ENCODE measurements at places on chromosomes 12 and 14.

- peak; percentile 70 for DNase-seq
These were observed 11.5 kb downstream of the ZFP36L1 start for GRCh38 chr14:68781161-68782021.

DNA sequence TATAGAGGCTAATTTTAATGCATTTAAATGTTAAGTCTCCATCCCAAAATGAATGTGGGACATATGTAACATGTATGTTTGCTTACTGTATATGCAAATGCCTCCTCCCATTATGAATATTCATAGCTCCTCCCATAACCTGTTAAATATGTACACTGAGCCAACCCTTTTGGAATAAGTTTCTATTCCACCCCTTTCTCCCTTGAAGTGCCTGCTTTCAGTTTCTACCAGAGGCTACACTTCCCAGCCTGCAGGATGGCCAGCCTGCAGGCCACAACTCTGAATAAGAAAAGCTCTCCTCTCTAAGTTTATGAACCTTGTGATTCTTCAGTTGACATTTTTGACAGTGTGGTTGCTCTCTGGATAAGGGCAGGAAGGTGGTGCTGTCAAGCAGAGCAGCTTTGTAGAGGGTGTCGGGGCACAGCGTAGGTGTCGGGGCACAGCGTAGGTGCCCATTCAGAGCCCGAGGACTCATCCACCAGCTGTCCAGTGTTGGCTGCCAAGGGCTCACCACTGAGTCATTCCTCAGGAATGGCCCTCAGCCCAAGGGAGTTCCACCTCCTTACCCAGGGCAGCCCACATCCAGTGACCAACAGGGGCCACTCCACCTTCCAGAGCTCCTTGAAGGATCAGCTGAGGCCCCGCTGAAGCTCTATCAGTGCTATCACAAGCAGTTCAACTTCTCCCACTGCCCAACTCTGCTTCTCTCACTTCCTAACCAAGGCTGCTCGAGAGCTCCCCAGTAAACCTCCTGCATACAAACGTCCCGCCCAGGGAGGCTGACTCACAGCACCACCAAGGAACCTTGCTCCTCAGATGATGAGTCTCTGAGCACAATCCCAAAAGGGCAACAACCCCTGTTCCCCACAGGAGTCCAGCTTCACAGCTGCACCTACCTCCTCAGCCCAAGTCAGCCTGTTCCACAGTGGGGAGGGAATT lies 31.4 kb downstream of the VWF start:
- DNase-seq, result no peak

DNA sequence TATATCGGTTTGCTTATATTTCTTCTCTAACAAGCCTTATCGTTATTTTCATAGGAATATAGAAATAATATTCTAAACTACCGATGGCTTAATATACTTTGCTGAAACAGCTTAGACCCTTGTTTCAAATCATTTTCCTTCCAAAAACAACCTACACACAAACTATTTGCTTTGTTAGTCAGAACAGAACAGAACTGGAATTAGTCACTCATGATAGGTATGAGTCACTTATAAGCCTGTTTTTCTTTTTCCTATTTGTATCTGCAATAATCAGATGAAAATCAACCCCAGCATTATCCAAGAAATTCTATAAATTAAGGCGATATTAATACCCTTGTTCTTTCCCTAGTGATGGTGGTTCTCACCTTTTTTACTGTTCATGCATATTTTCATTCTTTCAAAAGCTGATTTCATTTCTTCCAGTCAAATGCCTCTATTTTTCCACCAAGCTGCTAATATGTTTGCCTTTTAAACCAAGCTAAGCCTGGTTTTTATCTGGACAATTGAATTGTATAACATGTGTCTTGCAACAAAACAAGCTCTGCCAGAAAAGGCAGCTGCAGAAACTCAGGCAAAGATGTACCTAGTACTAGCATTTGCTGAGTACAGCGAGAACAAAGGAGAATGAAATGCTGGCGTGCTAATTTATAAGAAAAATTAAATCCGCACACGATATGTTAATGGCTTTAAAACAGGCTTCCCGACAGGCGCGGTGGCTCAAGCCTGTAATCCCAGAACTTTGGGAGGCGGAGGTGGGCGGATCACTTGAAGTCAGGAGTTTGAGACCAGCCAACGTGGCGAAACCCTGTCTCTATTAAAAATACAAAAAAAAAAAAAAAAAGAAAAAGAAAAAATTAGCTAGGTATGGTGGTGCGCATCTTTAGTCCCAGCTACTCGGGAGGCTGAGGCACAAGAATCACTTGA lies 1418.2 kb downstream of the AACS start:
- DNase-seq, result no peak

DNA sequence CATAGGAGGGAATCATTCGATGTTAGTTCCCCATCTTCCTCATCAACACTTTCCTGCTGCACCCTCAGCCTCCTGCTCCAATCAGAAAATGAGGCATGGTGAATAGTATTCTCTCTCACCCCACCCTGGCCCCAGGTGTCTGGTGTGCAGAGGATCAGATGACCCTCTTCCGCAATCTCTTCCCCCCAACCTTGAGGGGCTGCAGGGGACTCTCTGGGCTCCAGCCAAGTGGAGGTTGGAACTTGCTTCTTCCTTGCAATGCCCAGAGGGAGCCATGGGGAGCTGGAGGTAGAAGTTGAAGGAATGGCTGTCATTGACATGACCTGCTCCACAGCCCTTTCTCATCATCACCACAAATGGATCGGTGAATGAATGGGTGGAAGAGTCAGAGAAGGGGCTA lies 20.2 kb upstream of the ESRRB start:
- DNase-seq, result no peak

- no peak for DNase-seq
These were observed 1278.7 kb upstream of the USP15 start for GRCh38 chr12:60981473-60981872.

GRCh38 chr14:38578278-38578681 lies 322.4 kb upstream of the CLEC14A start:
- DNase-seq, result no peak

DNA sequence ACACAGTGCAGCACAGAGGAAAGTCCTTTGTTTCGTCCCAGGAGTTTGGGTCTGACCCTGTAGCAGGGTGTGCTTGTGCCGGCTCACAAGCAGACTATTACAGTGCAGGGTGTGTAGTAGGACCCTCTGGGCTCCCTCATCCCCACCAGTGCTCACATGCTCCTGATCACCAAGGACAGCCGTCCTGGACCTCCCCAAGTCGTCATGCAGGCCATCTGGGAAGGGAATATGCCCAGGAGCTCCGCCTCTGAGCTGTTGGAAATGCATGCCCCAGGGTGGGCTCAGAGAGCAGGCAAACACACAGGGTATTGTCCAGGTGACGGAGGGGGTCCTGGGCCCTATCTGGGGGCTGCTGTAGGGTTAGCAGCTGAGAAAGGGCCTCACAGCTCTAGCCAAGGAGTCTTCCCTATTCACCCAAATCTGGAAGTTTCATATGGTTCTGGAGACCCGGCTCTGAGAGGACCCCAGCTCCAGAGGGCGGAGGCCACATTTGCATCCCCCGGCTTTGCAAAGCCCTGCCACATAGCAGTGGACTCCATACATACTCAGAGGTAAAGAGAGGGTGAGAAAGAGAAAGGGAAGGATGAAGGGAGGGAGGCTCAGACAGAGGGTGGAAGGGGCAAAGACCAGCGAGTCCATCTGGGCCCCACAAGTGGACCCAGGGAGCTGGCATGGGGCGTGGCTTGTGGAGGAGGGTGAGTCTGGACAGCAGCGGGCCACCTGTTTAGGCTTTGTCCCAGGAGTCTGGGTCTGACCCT lies 53.5 kb upstream of the PPP2R5C start:
- no peak for DNase-seq

- no peak for DNase-seq
These were observed 366.2 kb downstream of the DUSP6 start for GRCh38 chr12:88986056-88986455.

DNA sequence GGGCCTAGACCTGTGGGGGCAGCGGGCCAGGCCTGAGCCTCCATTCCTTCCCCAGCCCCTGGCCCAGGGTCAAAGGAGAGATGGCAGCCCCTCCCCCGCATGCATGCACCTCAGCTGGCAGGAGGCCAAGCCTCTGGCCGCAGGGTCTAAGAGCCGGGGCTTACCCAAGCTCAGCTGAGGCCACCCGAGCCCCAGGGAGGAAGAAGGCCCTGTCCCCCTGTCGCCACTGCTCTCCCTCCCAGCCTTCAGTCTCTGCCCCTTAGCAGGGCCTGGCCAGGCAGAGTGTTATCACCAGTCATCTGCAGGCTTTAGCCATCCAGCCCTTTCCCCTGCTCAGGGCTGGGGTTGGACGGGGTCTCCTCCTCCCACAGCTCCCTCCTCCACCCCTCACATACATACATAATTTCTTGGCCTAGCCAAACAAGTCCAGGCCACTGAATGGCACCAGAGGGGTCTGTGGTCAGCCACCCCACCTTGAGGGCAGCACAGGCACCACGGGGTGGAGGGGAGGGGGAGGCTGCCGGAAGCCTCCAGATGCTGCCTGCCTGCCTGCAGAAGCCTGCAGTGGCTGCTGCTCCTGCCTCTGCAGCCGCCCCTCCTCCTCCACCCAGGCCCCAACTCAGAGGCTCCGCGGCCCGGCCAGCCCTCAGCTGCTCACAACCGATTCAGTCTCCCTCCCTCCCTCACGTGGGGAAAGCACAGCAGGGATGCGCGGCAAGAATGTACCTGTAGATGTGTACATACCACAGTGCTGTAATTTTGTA lies 22.8 kb downstream of the RAB35 start:
- no peak for DNase-seq

DNA sequence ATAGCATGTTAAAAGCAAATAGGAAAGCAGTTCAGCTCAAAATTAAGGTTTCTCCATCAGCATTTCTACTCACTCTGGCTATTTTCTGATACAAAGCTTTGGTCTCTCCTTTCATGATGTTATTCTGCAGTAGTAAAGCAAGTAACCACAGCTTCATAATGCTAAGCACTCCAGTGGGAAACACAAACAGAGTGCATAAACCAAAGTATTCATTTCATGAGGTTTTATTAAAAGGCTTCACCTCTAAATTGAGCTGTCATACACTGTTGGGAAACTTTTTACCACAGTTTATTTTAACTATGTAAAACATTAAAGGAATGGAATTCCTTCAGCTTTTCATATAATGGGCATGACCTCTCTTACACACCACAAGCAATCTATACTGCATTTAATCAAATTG lies 157.9 kb upstream of the LMO3 start:
- no peak for DNase-seq

DNA sequence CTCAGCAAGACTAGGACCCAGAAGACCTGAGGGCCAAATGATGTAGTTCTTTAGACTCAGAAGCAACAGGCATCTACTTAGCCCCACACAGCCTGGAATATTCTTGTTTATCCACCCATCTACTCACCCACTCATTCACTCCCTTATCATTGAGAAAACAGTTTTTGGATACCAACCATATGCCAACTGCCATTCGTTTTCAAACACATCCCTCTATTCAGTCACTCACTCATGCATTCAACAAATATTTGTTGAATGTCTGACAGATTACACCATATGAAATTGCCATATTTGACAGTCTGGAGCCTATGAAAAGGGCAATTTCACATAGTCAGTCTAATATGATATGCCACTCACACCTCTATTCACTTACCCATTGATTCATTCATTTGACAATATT lies 103.2 kb downstream of the NT5DC3 start:
- no peak for DNase-seq

DNA sequence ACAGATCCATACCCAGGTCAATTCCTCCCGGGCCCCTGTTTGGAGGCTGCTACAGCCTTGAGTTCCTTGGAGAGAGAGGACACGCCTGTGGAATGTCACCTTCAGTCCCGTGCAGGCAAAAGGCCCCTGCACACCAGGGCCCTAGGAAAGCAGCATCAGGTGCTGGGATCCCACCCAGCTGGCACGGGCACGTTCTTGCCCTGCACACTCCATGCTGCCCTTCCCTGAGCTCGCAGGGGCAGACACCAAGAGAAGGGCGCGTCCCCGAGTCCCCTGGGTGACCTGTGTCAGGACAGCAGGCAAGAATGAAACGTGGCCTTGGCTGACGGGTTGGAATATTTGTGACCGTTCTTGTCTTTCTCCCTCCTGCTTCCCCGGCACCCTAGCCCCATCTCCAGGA lies 67.7 kb downstream of the TSPAN11 start:
- no peak for DNase-seq

- no peak for DNase-seq
These were observed 6.0 kb downstream of the REC8 start for GRCh38 chr14:24177891-24178290.

- DNase-seq, result no peak
These were observed 34.1 kb upstream of the DAAM1 start for GRCh38 chr14:59154373-59154772.

- peak; percentile 37 for DNase-seq
These were observed 32.0 kb downstream of the ANAPC7 start for GRCh38 chr12:110371408-110372055.

DNA sequence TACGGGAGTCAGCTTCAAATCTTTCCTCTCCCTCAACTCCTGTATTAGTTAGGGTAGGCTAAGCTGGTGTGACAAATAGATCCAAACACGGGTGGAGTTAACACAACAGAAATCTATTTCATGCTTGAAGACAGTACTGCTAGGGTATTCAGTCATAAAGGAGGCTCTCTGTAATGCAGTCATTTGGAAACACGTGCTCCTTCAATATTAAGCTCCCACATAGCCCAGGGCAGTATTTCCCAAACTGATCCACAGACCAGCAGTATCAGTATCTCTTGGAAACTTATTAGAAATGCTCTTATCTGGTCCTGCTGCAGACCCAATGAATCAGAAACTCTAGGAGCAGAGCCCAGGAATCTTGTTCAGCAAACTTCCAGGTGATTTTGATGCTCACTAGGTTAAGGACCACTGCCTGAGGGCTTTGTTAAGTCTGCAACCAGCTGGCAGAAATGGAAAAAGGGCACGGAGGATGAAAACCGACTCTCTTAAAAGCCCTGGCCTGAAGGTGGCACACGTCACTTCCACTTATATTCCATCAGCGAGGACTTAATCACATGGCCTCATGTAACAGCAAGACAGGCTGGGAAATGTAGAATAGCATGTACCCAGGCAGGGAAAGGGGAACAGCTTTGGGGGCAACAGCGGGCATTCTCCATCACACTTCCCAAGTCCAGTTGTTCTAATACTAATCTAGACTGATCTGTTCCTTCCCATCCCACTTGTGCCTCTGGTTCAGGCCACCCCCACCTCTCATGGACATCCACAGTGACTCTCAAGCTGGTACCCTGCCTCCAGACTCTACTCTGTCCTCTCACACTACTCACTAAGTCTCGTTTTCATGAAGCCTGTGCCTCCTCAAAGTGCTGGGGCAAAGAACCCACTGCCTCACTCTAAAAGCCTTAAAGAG lies 38.2 kb upstream of the RIC8B start:
- peak; percentile 48 for DNase-seq

- DNase-seq, result no peak
These were observed 59.4 kb upstream of the TUNAR start for GRCh38 chr14:95817271-95817670.

- no peak for DNase-seq
These were observed 303 bp downstream of the PUS7L start for GRCh38 chr12:43758247-43758727.

DNA sequence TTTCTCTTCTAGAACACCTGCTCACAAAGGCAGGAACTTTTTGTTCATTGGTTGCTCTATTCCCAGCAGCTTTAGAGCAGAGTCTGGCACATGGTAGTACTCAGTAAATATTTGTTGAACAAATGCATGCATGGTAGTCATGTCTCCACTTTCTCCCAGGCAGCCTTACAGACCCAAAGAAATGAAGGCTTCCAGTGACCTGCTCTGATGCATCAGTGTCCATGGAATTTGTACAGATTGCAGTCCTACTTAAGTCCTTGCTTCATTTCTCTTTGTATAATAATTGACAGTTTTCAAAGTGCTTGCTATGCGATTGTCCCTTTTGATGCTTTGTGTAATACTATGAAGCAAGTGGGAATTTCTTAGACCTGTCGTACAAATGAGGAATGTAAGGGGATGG lies 119.6 kb downstream of the DERA start:
- DNase-seq, result no peak

- DNase-seq, result no peak
These were observed 1.4 kb downstream of the KTN1 start for GRCh38 chr14:55581342-55581771.

Measured in CD4-positive, alpha-beta T cell treated with Interleukin-1 beta for 1 hour (primary cell).